ENCODE measurements at places on chromosomes 7 and 10.

DNA sequence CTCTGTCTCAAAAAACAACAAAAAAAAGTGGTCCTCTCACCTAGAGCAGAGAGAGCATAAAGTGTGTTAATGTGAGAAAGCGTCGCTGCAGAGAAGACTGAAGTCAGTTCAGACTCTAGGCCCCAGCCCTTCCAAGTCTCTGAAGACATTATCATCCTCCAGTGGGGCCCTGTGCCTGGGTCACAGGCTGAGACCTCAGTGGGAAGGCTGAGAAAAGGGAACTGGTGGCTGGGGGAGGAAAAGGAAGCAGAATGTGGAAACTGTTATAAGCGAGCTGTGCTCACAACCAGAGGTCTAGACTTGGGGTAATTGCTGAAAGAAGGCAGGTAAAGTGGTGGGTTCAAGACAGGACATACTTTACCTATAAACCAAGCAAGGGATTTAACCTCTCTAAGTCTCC, 4.9 kb upstream of the RRP12 start:
- no peak for DNase-seq

- DNase-seq: peak; percentile 12
These were observed 228.8 kb upstream of the KIAA1217 start for GRCh38 chr10:23980094-23980493.

- DNase-seq: no peak
These were observed 258.1 kb downstream of the STK31 start for GRCh38 chr7:23967949-23968599.

DNA sequence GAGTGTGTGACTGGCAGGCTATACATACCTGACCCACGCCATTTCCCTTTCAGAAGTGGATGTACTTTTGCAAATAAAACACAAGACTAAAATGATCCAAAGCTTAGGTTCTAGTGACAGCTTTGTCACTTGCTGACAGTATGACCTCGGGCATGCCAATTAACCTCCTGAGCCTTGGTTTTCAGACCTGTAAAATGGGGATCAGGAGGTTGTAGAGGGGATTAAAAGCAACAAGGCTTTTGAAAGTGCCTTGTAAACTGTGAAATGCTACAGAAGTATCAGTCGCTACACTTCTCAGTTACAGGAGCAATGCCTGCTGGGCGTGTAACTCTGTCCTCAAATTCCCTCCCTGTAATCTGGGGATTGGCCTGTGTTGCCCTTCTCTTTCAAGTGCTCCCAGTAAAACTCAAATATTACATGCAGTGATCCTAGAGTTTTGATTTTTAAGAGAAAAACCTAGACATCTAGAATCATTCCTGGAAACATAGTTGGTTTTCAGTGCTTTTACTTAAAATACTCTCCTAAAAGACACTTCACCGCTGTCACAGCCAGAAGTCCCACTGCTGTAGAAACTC, 8.8 kb upstream of the GRB10 start:
- no peak for DNase-seq

DNA sequence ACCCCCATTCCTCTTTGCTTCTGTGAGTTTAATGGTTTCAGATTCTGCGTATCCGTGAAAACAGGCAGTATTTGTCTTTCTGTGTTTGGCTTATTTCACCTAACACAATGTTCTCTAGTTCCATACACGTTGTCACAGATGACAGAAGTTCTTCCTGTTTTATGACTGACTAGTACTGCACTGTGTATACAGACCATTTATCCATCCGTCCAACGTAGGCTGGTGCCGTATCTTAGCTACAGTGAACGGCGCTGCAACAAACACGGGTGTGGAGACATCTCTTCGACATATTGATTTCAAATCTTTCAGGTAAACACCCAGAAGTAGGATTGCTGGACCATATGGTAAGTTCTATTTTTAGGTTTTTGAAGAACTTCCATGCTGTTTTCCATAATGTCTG, 181.7 kb downstream of the PARD3 start:
- no peak for DNase-seq

GRCh38 chr7:27965650-27966049, 214.9 kb downstream of the JAZF1 start:
- peak; percentile 53 for DNase-seq

DNA sequence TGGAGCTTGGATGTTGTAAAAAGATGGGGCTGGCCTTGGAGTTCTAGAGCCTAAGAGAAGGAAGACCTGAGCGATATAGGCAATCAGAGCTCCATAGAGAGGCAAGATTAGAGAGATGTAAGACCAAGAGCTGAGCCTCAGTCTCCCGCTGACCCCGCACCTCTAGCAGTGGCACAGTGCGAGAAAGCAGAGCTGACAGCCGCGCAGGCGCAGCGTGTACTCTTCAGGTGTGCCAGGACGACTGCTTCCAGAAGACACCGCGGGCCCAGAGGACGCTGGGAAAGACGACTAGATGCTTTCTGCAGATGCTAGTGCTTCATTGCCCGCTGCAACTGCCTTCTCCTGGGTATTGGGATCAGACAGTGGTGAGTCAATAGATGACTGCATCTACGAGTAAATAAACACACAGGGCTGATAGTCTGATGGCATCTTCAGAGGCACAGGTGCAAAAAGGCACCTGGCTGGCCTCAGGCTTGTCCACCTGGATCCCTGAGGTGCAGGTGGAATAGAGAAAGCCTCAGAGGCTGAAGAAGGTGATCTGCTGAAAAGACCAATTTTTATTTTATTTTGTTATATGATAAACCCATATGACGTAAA, 38.1 kb upstream of the CCDC6 start:
- DNase-seq: no peak

DNA sequence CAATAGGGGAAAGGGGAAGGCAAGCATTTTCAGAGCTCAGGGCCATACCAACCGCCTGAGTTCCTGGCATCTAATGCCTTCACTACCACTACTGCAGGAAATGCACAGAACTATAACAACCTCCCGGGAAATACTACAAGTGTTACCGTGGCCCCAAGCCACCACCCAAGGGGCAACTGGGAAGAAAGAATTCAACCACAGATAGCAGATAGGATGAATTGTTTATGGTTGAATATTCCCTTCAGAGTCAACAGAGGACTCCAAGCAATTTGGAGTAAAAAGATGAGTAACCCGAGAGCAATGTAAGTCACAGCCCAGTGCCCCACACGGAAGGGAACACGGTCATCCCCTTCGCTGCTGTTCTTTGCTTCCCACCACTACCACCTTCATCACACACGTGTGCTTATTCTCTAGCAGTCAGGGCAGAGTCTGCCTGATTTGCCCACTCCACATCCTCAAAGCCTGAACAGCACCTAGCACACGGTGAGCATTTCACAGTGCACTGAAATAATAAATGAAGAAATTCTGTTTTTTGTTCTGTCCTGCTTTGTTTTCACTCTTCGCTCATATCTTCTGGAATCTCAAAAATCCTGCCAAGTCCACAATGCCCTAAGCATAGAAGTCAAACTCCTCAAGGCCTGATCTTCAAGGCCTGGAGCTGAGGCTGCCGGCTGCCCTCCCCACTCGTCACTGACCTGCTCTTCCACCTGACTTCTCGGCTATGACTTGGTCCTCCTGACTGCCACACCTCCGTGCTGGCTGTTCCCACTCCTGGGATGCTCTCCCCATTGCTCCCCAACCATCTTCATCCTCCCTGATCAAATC, 221.1 kb downstream of the KCNMA1 start:
- DNase-seq: peak; percentile 96

GRCh38 chr10:29243750-29244149, 45.1 kb upstream of the LYZL1 start:
- no peak for DNase-seq

DNA sequence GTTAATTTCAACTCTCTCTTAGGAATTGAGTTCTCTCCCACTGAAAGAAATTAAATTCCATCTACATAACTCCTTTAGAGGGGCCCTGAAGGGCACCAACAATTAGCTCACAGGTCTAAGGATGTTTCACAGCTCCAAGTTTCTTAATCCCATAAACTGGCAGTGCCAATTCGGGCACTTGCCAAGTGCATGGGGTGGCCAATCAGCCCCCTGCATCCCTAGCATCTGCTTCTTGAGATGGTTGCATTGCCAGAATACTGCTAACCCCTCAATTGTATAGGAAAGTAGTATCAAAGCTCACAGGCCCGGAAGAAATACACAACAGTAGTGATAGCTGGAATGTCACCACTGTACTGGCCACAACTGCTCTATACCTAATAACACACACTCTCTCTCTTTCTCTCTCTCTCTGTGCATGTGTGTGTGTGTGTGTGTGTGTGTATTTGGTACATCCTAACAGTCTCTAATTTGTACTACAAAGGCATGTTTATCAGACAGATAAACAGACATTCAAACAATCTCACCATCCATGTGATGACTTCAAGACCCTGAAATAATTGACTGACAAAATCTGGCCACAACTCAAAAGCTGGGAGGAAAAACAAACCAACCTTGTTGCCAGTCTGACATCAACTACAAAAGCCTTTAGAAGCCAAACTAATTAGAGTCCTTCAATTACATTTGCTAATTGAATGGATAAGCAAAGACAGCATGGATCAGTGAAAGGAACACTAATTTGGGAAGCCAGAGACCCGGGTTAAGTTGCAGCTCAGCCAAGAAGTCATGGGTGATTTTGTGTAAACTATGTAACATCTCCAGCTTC, 27.8 kb downstream of the HIBADH start:
- DNase-seq: no peak

DNA sequence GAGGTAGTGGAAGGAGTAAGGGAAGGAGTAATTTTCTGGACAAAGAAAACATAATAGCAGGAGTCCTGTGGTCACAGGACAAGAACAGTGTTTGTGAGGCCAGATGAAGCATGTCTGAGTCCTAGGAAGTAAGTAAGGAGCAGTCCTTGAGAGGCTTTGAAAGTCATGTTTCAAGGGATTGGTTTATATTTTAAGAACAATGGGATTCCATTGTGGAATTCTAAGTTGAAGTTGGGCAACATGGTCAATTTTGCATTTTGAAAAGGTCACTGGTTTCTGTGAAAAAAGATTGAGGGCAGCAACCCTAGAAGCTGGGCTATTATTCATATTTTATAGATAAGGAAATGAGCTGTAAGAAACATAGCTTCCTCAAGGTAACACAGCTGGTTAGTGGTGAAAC, 10.8 kb upstream of the SLC25A28 start:
- DNase-seq: no peak

GRCh38 chr10:93110472-93111146, 36.9 kb downstream of the CYP26A1 start:
- DNase-seq: no peak
